Kidney epithelial cell (primary cell): ENCODE measurements at places on chromosomes 11 and 22. TPM values are rescaled to one million over a fixed set of nuclear protein-coding genes. Genes with fewer than 3 reads are reported as not detected.

DNA sequence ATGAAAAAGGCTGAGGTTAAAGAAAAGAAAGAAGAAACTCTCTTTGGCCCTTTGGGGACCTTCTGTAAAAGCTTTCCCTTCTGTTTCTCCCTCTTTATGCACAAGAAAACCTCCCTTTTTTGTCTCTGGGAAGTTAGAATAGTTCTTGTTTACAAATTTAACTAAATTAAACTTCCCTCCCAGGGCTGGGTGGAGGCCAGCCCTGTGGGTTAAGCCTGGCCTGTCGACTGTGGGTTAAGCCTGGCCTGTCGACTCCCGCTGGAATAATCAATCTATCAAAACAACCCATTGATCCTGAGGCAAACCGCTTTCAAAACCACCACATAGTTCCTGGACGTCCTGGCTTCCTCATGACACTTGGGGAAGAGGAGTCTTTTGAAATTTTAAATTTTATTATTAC, 1.2 kb upstream of the DRG1 start:
- no peak for DNase-seq

Gene IL18BP
- total RNA-seq: 2.9 and 6.4 TPM in 2 replicates

GRCh38 chr22:46574438-46574992, 37.1 kb upstream of the CELSR1 start:
- no peak for DNase-seq

GRCh38 chr11:73140213-73141030, 1.7 kb downstream of the FCHSD2 start:
- no peak for DNase-seq

DNA sequence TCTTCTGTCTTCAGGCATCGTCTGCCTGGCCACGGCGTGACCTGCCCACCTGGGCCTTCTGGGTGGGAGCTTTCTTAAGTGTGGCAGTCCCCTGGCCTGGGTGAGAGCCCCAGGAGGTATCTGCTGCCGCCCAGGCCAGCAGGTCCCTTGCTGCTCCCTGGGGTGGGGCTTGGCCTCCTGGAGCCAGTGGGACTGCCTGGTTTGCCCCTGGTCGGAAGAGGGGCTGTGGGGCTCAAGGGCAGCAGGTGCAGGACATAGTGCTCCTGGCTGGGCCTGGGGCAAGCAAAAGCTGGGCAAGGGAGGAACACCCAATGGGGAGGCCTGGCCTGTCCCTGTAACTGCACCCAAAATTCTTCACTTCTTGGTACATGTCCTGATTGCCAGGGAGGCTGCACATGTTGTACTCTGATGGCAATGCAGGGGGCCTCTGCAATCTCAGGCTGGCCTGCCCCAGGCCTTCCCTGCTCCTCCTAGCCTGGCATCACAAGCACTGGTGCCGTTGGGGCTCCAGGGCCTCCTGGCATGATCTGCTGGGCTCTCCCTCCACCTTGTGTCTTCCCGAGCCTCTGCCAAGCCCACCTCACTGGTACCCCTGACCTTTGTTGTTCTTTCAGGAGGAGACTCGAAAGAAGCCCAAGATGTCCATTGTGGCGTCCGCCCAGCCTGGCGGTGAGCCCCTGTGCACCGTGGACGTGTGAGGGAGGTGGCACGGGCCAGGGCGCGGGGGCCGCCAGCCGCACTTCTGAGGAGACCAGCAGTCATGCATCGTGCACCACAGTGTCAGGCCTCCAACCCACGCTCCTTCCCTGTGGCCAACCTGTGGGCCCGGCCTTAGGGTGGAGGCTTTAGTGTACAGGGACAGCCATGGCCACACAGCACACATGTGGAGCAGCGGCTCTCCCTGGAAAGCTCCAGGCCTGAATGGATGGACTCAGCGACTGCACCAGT, 6.2 kb upstream of the RANBP1 start:
- DNase-seq: no peak

GRCh38 chr11:63549411-63549810, 12.8 kb downstream of the PLAAT4 start:
- no peak for DNase-seq

Gene DNAJB7
- total RNA-seq: not detected in 2 replicates

Gene DEUP1
- 0.41 TPM in 1 of 2 replicates, not detected in the other for total RNA-seq

DNA sequence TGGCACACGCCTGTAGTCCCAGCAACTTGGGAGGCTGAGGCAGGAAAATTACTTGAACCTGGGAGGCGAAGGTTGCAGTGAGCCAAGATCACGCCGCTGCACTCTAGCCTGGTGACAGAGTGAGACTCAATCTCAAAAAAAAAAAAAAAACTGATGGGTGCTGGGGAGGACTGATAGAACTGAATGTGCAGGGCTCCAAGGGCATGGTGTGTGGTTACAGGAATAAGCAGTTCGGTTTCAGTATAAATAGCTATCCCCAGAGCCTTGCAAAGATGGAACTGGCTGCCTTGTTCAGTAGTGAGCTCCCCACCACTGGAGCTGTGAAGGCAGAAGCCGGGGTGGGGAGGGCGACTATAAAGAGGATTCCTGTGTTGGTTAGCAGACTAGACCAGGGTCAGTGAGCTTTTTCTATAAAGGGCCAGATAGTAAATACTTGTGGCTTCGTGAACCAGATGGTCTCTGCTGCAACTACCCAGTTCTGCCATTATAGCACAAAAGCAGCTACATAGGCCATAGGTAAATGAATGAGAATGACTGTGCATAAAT, 5.9 kb downstream of the TOM1 start:
- DNase-seq: no peak
